ENCODE measurements at places on chromosomes 6 and 20.

GRCh38 chr20:38434301-38434741 lies 807 bp downstream of the SNHG17 start:
- peak; percentile 22 for DNase-seq

DNA sequence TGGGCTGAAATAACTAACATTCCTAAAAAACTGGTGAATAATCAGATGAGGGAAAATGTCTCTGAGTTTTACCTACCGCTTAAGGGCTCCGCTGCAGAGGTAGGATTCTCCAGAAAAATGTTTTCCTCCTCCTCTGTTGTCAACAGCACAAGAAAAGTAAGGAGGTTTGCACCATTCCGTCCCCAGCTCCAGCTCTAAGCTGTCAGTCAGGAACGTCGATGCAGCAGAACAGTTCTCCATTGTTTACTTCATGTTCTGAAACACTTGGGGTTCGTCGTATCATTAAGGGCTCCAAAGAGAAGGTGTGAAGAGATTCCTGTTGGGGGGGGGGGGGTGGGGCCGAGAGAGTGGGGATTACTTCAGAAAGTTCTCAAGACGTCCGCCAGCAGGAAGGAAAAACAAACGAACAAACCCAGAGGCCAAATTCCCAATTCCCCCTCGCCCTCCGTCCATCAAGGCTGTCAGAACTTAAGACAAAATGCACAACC lies 734 bp downstream of the MMS22L start:
- DNase-seq: no peak

GRCh38 chr20:1185316-1185741 lies 548 bp upstream of the TMEM74B start:
- peak; percentile 35 for DNase-seq

- no peak for DNase-seq
Observed at GRCh38 chr6:106530502-106530901, 98.8 kb downstream of the RTN4IP1 start.

DNA sequence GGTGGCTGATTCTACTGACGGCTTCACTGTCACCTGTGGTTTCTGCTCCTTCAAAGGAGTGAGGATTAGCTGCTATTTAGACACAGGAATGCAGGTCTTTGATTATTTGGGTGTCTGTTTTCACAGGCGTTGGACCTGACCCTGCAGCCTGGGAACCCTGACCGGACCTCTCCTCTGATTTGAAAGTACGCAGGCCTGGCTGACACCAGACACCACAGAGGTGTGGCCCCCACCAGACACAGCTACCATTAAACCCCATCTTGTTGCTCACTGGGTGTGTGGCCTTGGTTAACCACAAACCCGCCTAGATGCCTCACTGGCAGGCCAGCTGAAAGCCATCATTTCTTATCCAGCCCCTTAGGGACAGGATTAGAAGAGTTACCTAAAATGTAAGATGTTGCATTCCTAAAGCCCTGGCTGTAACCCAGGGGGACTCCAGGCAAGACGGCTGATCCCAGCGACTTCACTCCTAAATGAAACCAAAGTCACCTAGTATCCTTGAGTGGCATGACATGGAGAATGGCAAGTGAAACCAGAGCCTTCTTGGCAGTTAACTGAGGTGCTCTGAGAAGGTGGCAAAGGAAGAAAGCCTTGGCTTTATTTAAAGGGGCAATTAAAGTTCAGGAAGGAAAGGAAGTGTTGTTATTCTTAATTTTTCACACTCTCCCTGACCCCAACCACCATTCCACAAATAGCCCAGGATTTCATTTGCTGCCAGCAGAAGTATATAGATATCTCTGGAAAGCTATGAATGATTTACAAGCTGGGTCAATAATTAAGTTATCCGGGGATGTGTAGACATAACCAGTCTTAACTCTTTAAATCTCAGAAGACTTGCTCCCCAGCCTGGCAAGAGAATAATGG lies 169.9 kb downstream of the QRSL1 start:
- no peak for DNase-seq

GRCh38 chr6:125812394-125813292 lies 21.9 kb downstream of the NCOA7 start:
- DNase-seq: no peak

DNA sequence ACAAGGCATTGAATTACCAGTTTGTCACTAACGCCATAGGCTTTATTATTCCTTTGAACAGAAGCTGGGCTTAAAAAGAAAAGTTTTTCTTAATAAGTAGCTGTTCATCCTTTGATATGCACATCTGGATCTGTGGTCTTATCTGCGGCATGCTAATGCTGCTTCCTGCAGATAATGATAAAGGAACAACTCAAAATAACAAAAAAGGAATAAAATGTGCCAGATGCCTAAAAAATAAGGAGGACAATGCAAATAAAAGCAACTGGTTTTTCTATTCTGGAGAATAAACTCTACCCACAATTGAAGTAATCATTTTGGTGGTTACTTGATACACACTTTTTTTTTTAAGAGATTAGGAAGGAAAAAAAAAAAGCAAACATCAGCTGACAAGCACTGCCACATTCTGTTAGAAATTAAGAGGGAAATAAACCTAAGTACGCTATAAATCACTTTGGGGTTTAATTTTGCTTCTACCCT lies 156.8 kb upstream of the SALL4 start:
- no peak for DNase-seq

GRCh38 chr6:98384801-98385200 lies 449.6 kb upstream of the POU3F2 start:
- no peak for DNase-seq

DNA sequence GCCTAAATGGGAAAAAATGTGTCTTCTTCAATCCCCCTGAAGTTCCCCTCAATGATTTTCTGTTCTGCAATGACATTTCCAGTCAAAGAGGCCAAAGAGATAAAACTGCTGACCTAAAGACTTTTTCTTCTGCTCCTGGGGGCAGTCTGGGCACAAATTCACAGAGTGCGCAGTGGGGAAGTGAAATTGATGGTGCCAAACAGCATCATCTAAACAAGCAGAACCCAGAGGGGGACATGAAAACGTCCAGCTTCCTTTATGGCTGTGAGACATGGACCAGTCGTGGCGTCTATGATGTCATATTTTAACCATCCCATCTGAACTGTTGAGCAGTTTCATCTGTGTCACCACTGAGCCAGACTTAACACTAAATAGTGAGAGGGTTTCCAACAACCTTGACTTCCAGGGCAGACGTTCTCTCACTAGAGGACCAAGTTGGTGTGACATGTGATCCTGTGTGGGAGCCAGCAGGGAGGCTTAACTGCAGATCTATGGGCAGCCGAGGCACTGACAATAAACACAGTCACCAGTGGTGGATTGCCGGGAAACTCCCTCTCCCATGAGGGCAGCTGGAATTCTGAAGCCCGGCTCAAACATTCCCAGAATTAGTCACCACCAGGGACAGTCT lies 12.4 kb downstream of the SCML4 start:
- DNase-seq: no peak

- DNase-seq: no peak
Observed at GRCh38 chr6:3202999-3203696, 24.3 kb downstream of the TUBB2B start.

DNA sequence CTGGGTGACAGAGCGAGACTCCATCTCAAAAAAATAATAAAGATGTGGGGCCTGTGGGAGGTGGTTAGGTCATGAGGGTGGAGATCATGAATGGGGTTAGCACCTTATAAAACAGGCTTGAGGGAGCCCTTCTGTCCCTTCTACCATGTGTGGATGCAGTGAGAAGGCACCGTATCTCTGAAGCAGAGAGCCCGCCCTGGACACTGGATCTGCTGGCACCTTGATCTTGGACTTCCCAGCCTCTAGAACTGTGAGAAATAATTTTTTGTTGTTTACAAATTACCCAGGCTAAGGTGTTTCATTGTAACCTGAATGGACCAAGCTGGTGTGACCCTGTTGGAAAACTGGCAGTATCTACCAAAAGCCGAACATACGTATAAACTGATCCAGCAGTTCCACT lies 15.7 kb upstream of the PANK2 start:
- no peak for DNase-seq

- no peak for DNase-seq
Observed at GRCh38 chr20:24795436-24795835, 153.6 kb upstream of the CST7 start.

- DNase-seq: peak; percentile 51
Observed at GRCh38 chr6:3226481-3227362, 731 bp downstream of the TUBB2B start.

GRCh38 chr6:74073429-74073828 lies 377.4 kb downstream of the CD109 start:
- DNase-seq: no peak

DNA sequence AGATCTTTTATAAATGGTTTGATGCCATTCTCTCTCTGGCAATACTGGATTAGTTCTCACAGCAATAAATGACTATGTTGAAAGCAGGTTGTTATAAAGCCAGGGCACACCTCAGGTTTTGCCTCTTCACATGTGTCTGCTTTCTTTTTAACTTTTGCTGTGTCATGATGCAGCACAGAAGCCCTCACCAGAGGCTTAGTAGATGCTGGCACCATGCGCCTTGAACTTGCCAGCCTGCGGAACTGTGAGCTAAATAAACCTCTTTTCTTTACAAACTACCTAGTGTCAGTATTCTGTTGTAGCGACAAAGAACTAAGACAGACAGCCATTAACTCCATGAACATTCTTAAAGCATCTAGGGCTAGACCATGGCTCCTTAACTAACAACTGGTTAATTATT lies 15.3 kb upstream of the GPR63 start:
- no peak for DNase-seq

- no peak for DNase-seq
Observed at GRCh38 chr6:7260291-7261031, 52.5 kb downstream of the SSR1 start.

DNA sequence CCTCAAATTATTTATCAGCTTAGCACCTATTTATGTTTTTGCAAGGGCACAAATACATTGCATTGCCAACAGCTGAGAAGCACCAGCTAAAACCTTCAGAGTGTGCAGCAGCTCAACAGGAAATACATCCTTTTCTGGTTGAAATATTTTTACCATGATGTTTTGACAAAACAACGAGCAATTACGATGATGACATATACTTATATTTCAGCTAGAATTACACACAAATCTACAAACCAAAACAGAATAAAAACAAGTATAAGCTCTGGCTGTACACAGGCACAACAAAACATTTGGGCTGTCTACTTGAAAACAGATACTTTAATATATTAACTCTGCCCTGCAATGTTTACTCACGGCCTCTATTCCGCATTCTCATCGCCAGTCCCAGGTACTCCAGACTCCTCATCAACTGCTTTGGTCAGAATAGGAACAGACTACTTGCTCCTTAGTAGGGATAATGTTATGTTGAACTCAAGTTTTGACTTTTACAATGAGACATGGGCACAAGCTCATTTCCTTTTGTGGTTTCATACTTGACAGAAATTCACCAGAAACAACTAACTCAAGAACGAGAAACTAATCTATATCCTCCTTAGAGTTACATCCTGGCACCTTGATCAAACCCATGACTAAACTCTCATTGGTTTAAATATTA lies 377.6 kb downstream of the ESR1 start:
- no peak for DNase-seq

- DNase-seq: no peak
Observed at GRCh38 chr20:10637031-10637559, 36.7 kb downstream of the JAG1 start.

- no peak for DNase-seq
Observed at GRCh38 chr6:51893366-51893765, 194.0 kb downstream of the PKHD1 start.

DNA sequence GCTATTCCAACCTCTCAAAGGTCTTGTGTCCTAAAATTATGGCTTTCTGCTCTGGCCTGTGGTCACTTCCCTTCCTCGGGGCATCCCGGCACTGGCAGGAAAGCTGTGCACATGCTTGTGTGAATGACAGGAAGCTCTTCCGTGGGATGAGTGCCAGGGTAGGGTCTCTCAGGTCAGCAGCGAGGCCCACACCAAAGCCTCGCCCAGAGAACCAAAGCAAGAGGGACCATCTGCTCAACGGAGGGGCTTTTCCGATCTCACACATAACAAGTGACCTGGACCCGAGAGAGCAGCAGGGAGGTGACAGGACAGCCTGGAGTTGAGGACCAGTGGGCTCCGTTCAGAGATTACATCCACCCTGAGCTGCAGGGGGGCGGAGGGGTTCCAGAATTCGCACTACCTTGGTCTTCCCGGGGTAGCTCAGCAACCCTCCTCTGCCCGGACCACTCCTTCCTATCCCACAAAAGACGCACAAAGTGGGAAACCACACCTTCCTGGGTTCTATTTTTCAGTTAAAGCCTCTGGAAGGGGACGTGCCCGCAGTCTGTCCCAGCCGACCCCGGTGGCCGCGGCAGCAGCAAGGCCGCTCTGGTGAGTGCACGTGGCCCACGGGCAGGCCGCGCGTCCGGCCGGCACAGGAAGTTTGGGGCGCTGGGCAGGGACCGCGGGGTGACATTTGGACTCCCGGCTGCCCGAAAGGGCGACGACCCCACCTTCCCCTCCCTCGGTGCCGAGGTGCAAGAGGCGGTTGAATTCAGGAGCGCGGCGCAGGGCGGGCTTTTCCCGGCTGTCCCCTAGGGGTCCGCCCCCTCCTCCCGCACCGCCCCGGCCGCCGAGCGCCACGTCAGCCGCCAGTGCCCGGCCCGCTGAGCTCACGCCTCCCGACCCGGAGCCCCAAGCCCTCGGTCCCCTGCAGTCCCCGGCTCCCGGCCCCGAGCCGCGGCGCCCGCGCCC lies 988 bp downstream of the TXNDC5 start:
- DNase-seq: peak; percentile 66

GRCh38 chr6:13367396-13367795 lies 39.1 kb upstream of the TBC1D7 start:
- no peak for DNase-seq

GRCh38 chr6:50785921-50786320 lies 32.8 kb upstream of the TFAP2B start:
- DNase-seq: no peak

- peak; percentile 33 for DNase-seq
Observed at GRCh38 chr6:143745166-143746133, 67.7 kb downstream of the PHACTR2 start.

- DNase-seq: no peak
Observed at GRCh38 chr20:64009811-64010387, 26.1 kb upstream of the C20orf204 start.

GRCh38 chr6:137688230-137688971 lies 178.7 kb upstream of the TNFAIP3 start:
- no peak for DNase-seq

DNA sequence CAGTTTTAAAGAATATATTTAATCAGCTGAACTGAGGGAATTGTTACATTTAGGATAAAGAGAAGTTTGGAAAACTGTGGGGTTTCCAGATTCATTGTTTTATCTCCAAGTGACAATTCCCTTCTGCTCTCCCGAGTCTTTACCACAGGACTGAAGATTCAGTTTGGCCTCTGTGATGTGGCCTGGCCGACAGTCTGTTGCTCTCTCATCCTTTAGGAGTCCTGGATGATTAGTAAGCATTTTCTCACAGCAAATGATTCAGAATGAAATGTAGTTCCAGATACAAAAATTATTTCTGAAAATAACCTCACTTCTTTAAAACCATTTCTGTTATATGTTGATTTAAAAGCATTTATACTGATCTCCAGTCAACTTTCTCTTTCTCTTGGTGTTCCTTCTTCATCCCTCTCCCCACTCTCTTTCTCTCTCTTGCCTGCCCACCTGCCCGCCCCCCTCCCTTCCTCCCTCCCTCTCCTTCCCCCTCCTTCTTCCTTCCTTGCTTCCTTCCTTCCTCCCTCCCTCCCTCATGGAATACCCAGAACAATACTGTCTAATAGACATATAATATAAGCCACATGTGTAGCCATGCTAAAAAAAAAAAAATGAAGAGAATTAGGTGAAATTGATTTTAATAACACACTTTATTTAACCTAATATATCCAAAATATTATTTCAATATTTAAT lies 254.9 kb downstream of the PRL start:
- no peak for DNase-seq

- no peak for DNase-seq
Observed at GRCh38 chr20:1401451-1401907, 8.6 kb upstream of the FKBP1A start.
